ENCODE measurements at places on chromosomes 4 and X. TPM values are rescaled to one million over a fixed set of nuclear protein-coding genes. Genes with fewer than 3 reads are reported as not detected.

DNA sequence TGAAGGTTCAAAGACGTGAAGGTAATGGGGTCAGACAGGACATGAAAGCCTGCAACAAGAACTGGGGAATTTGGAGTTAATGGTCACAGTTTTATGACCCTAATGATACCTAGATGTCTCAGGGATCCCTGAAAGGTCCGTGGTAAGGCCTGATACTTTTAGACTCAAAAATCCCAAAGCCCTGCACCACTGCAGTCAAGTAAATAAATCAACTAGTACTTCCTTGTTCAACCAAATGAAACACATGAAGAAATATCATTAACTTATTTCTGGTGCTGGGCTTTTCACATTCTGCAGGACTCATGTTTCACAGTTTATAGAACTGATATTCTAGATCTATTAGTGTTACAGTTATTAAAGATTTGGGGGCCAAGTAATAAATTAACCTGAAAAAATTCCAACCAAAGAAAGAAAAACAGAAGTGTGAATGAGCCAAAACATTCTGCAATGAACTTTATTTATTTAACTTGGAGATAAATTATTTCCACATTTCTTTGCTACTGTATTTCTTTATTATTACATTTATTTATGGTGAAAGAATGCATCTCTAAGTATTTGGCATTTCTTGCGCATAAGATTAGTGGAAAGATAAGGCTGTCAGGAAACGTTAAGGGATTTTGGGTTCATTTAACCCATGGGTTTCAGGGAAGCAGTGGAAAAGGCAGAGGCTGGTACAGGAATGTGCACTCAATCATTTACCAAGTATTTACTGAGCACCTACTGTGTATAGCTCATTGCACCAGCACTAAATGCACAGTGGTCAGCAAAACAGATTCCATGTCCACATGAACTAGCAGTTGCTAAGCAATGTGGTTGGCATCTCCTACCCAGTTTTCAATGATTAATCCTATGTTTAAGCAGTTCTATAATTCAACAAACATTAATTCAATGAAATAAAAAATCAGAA, 8.7 kb downstream of the WDFY3 start:
- no peaks in the 10 kb centered on the region for H3K36me3 ChIP-seq
- no peaks in the 10 kb centered on the region for H3K27me3 ChIP-seq
- peak overlapping the region; percentile 14 for H3K27ac ChIP-seq
- no peak for DNase-seq
- no peak overlapping the region for H3K4me3 ChIP-seq

Gene TREX2
- total RNA-seq, result 1.4 TPM

Gene PDCL2
- not detected for total RNA-seq

DNA sequence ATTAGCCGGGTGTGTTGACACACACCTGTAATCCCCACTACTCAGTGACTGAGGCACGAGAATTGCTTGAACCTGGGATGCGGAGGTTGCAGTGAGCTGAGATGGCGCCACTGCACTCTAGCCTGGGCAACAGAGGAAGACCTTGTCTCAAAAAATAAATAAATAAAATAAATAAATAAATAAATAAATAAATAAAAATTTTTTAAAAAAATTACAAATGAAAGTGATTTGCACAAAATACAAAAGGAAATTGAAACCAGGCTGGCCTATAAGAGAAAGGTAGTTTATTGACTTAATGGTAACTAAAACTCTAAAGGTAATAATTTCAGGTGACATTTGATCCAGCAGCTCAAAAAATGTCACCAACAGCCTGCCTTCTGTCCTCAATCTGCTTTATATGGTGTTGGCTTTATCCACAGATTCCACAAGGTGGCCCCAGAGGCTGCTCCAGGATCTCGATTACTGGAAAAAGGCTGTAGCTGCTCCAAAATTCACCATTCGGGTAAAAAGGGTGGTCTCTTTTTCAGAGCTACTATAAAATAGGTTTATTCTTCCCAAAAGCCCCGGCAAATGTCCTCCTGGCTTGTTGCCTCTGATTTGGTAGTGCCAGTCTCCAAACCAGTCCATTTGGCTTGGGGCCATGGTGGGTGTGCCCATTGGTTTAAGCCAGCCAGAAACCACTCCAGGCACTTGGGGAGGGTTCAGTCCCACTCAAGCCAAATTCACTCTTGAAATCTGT, 61.4 kb upstream of the TRIM2 start:
- no peak overlapping the region for H3K27ac ChIP-seq
- H3K4me3 ChIP-seq, result no peak overlapping the region
- no peaks in the 10 kb centered on the region for H3K36me3 ChIP-seq
- DNase-seq, result peak; percentile 84
- H3K4me1 ChIP-seq, result no peaks in the 10 kb centered on the region
- no peaks in the 10 kb centered on the region for H3K27me3 ChIP-seq

DNA sequence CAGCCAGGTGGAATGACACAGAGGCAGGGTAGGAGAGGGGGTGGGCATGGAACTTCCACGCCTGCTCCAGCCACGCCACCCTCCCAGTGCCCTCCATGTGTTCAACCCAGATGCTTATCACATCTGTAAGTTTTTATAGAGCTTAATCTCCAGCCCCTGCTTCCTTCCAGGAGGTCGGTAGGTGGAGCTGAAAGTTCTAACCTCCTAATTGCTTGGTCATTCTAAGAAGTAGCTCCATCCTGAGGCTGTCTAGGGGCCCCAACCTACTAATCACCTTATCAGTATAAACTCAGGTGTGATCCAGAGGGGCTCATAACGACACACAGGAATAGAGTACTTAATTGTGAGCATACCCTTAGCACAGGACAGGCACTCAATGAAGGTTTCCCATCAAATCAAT, 18.3 kb downstream of the QDPR start:
- no peak for DNase-seq
- H3K27me3 ChIP-seq, result no peaks in the 10 kb centered on the region
- no peak overlapping the region for H3K27ac ChIP-seq
- H3K4me1 ChIP-seq, result no peaks in the 10 kb centered on the region
